RKO (cell line): ENCODE measurements at places on chromosomes 11 and 22.

- no peak for DNase-seq
These were observed 532.9 kb upstream of the B3GAT1 start for GRCh38 chr11:134944986-134945385.

DNA sequence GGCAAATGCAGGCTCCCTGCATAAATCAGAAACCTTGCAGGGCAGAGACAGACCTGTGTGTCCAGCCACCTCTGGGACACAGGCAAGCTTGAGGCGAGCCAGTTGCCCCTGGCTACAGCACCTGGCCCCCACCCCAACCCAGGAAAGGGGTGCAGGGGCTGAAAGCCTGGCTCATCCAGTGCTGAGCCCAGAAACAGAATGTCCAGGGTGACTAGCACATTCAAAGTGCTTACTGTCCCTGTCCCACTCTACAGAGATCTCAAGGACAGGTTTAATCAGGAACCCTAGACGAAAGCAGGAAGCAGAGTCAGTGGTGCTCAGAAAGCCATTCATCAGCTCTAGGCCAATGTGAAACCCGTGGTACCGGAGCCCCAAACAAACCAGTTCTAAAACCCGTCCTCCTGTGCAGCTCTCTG is 31.9 kb downstream of the PLEKHA7 start:
- DNase-seq: no peak

GRCh38 chr22:49270595-49271368 is 556.9 kb downstream of the BRD1 start:
- DNase-seq: no peak

GRCh38 chr11:64176751-64177150 is 9.2 kb upstream of the STIP1 start:
- DNase-seq: no peak

- no peak for DNase-seq
These were observed 240.0 kb downstream of the NXPE2 start for GRCh38 chr11:114918286-114918685.
